HepG2 (cell line): ENCODE measurements at places on chromosomes 2 and 18.

- DNase-seq = no peak
These were observed 98.5 kb downstream of the NUP35 start for GRCh38 chr2:183222751-183223150.

DNA sequence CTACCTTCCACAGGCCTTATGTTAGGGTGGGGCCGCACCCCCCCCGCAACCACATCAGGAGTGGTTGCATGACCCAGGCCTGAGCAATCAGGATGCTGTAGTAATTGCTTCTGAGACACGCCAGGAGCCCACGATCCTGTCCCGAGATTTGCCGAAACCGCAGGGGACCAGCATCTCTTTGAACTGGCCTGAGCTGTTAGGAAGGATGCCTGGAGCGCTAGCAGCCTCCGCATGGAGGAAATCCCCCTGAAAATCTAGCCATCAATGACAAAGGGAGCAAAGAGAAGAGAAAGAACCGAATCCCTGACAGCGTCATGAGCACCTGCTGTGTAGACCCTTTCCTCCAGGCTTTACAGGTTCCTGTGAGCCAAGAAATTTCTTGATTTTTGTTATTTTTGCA is 8.7 kb upstream of the TEX44 start:
- DNase-seq = no peak

- no peak for DNase-seq
These were observed 44.7 kb upstream of the DNAH7 start for GRCh38 chr2:196113061-196113974.

GRCh38 chr18:805755-806110 is 6.3 kb downstream of the YES1 start:
- DNase-seq = no peak

GRCh38 chr18:39589496-39589895 is 2023.9 kb upstream of the CELF4 start:
- DNase-seq = no peak

DNA sequence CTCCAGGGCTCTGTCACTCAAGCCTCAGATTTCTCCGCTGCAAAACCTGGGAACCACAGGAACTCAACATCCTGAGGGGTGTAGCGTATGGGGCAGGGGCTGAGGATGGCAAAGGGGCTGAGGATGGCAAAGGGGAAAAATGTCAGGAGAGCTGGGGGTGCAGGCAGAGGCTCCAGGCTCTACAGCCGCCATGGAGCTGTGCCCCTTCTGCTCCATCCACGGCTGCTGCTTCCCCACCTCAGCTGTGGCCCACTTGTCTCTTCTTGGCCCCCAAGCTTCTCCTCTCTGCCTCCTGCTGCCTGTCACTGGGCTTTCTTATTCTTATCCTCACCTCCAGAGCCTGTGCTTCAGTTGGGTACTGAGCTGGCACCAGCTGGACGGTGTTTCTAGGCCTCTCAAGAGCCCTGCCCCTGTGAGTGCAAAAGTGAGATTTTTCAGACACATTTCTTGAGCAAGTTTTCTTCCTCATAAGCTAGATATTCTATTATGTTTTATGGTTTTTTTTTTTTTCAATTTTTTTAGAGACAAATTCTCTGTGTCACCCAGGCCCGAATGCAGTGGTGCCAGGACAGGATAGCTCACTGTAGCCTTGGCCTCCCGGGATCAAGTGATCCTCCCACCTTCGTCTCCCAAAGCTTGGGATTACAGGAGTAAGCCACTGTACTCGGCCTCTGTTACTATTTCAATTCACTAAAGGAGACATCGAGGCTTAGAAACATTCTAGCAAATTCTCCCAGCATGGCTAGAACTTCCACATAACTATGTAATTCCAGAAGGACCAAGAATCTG is 49.0 kb downstream of the MARCO start:
- DNase-seq = no peak

- DNase-seq = no peak
These were observed 4.8 kb upstream of the MALL start for GRCh38 chr2:110120171-110121051.

DNA sequence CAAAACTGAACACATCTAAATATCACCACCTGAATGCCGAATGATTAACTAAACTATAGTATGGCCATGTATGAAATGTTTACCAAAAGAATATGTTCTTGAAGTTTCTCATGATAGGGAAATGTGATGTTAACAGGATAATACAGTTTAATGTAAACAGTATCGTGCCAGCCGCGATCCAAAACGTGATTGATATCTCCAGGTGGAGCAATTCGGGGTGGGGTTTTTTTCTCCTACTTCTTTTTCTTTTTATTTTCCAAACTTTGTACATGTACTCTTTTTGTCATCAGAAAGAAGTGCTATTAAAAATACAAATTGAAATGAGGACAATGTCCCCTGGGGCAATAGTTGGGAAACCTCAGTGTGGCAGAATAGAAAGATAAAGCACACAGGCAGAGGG is 4.0 kb upstream of the BIN1 start:
- DNase-seq = no peak

GRCh38 chr2:185161701-185162100 is 563.4 kb downstream of the ZNF804A start:
- no peak for DNase-seq

GRCh38 chr2:65700004-65700651 is 267.7 kb upstream of the SPRED2 start:
- DNase-seq = no peak
